ENCODE measurements at places on chromosomes 2 and 18.

DNA sequence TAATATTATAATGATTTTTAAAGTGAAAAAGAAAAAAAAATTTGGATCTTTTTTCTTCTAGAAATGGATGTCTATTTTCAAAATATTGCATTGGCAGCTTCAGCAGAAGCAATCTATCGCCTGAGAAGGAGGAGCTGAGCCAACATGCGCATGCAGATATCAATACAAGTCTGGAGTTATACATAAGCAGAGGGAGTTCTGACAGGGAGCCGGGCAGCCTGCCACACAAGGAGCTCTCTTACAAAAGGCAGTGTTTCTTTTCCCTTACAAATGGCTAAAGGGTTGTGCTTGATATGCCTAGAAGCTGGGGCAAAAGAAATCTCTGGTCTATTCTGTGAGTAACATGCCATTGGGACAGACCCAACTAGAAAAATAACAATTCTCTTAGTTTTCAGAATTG lies 291.9 kb upstream of the TRIB2 start:
- no peak for DNase-seq

GRCh38 chr18:76426737-76427305 lies 68.2 kb downstream of the ZNF516 start:
- no peak for DNase-seq

DNA sequence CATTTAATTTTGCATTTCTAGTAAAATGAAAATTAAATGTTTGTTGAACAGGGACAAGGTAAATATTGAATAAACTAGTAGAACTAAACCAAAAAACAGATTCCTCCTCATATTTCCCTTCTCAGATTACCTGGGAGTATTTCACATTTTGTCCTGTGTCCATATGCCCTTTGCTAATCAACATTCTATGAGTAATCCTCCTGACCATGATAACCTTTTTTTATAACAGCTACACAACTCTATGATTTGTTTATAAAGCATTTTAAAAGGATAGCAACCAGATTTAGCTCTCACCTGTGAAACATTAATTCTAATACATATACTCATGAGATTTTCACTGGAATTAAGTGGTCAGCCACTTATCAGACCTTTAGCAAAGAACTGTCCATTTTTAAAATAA lies 7.1 kb upstream of the DSG2 start:
- DNase-seq: no peak

GRCh38 chr2:128736689-128737545 lies 418.2 kb upstream of the HS6ST1 start:
- peak; percentile 88 for DNase-seq

- no peak for DNase-seq
These were observed 177.2 kb downstream of the TXNL1 start for GRCh38 chr18:56461151-56461550.

DNA sequence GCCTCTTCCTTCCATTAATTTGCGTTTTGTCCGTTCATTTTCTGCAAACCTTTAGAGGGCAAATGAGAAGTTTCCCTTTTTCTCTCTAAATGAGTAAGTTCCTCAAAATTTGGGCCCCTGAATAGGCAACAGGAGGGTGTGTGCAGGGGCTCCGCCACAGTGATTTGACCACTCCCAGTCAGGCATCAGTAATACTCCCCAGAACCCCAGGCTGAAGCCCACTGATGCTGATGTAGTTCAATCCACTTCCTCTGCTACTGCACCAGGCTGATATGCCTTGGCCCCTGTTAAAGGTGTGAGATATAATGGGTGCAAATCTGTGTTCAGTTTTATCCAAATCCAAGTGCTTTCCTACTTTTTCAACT lies 1150.0 kb downstream of the RPIA start:
- no peak for DNase-seq

GRCh38 chr2:252001-252602 lies 11.7 kb downstream of the SH3YL1 start:
- no peak for DNase-seq

DNA sequence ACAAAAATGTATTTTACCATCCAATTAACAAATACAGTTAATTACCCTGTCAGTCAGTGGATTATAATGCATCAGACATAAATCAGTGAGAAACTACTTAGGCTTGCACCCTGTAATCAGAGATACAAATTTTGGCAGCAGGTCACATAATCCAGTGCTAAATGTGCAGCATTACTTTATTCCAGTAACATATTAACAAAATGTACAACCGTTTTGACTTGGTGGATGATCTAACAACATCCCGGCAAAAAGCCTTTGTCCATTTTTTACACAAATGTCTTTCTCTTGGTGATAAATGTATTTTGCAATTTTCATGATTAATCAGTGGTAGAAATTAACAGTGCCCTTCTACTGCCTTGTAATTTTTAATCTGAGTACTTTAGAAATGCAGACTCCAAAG lies 162.8 kb downstream of the LRP1B start:
- no peak for DNase-seq

- no peak for DNase-seq
These were observed 4.7 kb upstream of the KCNK3 start for GRCh38 chr2:26687801-26688200.

- no peak for DNase-seq
These were observed 6.6 kb downstream of the VWA3B start for GRCh38 chr2:98093611-98094010.

DNA sequence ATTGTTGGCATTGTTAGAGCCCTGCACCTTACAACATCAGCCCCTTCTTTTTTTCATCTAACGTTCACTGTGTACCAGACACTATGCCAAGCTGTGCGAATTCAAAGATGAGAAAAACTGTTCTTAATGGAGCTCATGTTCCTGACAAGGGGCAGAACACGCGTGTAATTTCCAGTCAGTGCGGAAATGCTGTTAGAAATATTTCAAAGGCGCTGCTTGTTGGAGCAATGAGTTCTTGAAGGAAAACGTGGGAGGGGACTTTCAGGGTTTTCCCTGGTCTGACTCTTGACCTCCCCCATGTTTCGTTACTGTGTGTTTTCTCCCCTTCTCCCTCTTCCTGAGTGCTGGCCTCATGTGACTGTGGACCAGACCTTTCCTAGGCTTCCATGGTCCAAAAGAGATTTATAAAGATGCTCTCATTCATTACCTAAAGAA lies 1.5 kb downstream of the MTHFD2 start:
- DNase-seq: peak; percentile 92

DNA sequence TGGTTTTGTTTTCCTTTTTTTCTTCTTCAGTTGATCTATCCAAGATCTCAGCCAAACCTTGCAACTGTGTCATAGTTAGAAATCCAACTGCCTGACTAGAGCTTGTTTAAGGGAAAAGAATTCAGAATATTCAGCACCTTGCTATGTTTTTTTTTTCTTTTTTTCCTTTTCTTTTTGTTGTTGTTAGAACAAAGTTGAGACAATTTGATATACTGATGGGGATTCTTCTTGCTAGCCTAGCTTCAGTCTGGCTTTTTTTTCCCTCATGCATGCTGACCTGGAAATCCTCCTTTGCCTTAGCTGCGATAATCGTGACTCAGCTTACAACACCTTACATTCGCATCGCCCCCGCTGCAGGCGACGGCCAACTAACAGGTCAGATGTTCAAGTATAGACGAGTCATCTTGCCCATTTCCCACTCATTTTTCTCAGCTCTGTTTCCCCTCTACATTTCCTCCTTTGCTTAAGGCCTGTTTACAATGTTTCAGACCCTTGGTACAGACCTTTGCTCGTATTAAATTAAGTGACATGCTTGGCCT lies 487.2 kb upstream of the RAB12 start:
- no peak for DNase-seq

- no peak for DNase-seq
These were observed 24.7 kb downstream of the ASB18 start for GRCh38 chr2:236239276-236240065.

DNA sequence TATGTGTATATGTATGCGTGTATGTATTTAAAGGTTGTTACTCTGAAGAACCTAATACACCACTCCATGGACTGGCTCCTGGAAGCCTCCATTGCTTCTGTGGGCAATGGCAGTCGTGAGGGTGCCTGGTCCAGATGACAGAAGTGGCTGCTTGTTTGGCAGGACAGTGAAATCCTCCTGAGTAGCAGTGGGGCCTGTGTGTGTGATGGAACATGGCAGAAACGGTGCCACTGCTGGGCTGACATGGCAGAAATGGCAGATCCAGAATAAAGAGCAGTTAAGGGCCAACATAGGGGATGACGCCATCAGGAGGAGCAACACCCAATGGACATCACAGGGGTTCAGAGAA lies 6.1 kb upstream of the CPLX4 start:
- no peak for DNase-seq

DNA sequence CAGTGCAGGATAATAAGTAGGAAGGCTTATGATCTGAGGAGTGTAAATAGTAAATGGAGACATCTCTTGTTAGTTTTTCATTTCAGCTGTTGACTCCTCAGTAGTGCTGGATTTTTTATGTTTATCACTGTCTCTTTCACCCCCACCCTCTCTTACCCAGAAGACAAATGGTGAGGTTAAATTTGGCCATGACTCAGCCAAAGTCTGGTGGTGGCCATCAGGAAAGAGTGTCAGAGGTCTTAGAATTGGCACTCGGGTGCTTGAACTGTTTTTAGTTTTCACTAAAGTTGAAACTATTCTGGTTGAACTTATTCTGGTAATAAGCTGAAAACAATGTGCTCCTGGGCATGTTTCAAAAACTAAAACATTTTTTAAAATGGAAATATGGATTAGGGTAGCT lies 123.3 kb downstream of the FHOD3 start:
- no peak for DNase-seq

DNA sequence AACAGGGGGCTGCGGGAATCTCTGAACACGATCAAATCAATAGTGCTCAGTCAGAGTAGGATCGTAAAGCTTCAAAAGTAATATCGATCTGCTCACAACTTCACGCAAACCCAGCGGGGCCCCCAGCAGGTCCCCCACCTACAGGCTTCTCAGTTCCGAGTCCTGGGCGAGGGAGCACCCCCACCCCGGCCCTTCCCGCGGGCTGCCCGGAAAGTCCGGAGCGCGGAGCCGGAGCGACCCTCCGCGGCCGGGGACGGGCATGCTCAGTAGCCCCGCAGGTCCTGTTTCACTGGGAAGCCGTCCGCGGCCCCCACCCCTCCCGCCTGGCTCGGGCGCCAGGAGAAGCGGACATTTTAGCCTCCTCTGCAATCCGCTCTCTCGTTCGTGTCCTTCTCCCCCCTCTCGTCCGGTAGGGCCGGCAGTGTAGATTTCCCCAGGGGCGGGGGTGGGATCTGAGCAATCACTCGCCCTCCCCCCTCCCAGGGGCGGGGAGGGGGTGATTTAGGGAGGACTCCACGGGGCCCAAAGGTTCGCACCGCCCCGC lies 3.3 kb upstream of the SPRED2 start:
- peak; percentile 60 for DNase-seq

DNA sequence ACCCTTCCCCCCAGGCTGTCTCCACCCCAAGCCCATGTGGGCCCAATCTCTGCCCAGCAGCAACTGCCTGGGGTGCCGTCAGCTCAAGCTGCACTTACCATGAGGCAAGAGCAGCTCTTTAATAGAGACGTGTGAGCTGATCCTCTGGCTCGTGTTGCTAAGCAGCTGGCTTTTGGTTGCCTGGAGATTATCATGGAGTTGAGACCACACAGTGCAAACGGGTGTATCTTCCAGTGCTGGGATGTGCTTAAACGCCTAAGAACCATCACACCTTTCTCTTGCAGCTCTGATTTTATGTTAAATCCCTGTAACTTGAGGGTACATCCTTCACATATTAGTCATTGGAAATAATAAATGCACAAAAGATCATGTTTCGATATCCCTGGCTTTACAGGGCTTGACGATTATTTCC lies 271.1 kb downstream of the PRKCE start:
- no peak for DNase-seq

GRCh38 chr2:121367246-121367900 lies 82.4 kb upstream of the TFCP2L1 start:
- no peak for DNase-seq

DNA sequence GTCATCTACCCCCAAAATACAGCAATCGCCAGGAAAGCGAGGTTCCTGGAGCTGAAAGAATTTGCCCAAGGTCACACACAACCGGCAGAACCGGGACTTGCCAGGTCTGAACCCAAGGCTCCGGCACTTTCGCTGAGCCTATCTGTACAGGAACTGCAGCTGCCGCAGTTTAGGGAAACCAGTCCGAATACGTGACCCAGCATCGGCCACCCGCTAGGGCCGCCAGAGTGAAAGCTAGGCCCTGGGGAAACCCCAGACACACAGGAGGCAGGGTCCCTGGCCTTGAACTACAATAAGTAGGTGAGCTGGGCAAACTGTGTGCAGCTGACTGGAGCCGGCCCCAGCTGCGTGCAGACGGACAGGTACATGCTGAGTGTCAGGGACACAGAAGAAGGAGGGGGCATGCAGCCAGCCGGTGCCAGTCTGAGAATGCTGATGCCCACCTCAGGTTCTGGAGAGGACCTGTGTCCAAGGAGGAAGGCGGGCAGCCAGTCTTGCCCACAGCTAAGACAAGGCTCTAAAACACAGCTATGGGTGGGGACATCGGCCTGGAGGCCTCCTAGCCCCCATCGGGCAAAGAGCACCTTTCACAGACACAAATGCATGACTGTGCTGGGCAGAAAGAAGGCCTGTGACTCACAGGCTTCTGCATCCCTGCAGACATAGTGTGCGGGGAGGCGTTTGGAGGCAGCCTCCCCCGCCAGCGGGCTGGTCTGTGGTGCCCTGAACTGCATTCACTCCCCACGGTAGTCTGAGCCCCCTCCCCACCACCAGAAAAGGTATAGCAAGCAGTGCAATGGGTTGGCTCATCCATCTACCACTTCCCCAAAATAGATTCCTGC lies 107.4 kb upstream of the ID2 start:
- no peak for DNase-seq

- DNase-seq: no peak
These were observed 24.3 kb upstream of the FOSL2 start for GRCh38 chr2:28368357-28368798.

- DNase-seq: no peak
These were observed 24.7 kb downstream of the MYCN start for GRCh38 chr2:15964936-15965563.

GRCh38 chr18:27008575-27008974 lies 143.1 kb upstream of the AQP4 start:
- DNase-seq: no peak

GRCh38 chr2:24231461-24231881 lies 56.6 kb downstream of the FAM228A start:
- no peak for DNase-seq

DNA sequence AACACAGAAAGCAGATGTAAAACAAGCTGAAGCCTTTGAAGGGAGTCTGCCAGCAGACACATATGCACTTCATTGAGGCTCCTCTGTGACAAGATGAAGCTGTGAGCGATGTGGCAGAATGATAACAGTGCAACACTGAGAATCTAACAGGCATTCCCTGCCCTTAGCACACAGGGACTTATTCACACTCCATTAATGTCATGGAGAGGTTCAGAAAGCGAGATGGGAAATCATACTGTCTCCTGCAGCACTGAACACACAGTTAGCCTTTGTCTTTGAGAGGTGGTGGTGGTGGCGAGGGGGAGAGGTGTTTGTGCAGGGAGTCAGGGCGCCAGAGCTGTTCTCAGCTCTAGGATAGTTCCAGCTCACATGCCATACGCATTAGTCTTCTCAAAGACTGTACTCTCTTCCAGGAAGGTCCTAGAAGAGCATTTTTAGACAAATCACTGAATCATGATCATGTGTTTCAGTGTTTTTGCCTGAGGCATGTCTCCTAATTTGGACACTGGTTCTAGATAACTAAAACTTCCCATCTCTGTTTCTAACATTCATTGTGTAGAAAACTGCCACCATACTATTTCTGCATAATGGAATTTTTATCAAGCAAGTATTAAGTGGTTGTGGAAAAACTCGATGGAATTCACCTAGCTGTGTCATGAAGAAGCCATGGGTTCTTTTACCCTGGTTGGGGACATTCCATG lies 93.5 kb upstream of the ITGB6 start:
- peak; percentile 71 for DNase-seq

GRCh38 chr2:241148239-241148638 lies 1.0 kb downstream of the PASK start:
- DNase-seq: no peak

Data from inflammatory macrophage treated with lipopolysaccharide for 1 hour (primary cell).